ENCODE measurements at places on chromosomes 1 and 21.

DNA sequence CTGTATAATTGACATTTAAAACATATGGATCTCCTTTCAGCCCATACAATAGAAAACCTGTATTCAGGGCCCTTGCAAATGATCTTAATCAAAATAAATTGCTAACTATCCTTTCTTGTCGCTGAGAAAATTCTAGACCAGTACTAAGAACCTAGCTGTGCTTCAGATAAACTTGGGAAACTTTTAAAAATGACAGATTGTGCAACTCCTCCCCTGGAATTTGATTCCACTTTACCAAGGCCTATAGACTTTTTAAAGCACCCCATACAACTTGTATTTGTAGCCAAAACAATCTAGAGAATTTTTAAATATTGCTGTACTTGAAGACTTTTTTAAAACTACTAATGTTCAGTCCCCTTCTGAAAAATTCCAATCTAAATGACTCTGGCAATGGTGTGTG is 51.6 kb downstream of the ZNF644 start:
- no peak for DNase-seq

- peak; percentile 38 for DNase-seq
Measured at GRCh38 chr1:179082333-179082998, 596 bp downstream of the TOR3A start.

- DNase-seq, result no peak
Measured at GRCh38 chr1:59664166-59664565, 150.6 kb upstream of the HOOK1 start.

DNA sequence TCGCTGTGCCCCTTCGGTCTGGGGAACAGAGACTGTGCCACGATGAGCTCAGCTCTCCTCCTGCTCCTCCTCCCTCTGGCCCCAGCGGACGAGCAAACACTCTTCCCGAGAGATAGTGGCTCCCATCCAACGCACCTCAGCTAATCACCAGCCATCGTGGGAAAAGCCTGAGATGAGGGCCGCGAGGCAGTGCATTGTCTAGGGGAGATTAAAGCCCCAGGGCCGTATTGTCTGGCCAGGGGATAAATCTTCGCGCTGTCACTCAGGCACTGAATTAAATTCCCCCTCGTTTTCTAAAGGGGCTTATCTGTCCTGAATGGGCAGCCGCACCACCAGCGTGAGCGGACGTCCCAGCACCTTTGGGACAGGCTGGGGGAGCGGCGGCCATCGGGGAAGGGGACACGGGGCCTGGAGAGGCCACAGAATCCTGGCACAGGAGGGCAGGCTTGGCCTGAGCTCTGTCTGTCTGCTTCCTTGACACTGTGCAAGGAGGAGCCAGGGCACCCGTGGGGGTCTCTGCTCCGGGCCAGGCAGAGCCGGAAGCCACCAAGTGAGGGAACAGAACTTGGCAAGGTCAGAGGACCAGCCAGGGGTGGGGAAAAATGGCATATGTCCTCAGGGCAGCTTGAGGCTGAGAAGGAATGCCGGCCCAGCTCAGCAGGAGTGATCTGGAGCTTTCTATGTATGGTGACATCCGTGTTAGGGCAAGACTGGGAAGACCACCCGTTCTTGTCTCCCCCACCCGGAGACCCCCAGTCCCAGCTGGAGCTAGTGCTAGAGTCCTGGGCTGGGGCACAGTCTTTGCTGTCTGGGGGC is 32.3 kb downstream of the PRDM16 start:
- no peak for DNase-seq

DNA sequence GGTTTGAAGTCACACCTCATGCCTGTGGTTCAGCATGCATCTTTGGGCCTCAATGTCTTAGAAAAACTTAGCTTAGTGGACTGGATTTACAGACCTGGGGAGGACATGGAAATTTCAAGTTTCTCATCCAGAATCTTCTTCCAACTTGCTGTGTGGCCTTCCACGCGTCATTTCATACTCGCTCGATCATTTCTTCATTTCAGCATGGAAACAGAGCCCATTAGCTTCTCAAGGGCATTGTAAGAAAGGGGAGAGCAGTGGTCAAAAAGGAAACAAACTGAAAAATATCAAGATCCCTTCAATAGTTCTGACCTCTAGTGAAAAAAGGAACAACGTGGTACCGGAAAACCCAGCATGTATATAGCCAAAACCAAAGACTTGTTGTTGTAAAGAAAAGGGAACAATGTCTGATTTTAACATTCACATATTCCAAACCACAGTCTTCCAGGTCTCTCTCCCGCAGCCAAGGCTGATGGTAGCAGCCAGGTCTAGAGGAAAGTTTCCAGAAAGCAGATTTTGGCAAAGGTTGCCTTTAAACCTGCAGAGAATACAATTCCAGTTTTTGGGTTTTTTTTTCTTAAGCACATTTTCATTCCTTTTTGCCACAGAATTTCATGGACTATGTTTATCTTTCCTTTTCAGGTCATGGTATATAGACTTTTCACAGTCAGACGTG is 97.0 kb upstream of the CDC42BPA start:
- DNase-seq, result no peak

DNA sequence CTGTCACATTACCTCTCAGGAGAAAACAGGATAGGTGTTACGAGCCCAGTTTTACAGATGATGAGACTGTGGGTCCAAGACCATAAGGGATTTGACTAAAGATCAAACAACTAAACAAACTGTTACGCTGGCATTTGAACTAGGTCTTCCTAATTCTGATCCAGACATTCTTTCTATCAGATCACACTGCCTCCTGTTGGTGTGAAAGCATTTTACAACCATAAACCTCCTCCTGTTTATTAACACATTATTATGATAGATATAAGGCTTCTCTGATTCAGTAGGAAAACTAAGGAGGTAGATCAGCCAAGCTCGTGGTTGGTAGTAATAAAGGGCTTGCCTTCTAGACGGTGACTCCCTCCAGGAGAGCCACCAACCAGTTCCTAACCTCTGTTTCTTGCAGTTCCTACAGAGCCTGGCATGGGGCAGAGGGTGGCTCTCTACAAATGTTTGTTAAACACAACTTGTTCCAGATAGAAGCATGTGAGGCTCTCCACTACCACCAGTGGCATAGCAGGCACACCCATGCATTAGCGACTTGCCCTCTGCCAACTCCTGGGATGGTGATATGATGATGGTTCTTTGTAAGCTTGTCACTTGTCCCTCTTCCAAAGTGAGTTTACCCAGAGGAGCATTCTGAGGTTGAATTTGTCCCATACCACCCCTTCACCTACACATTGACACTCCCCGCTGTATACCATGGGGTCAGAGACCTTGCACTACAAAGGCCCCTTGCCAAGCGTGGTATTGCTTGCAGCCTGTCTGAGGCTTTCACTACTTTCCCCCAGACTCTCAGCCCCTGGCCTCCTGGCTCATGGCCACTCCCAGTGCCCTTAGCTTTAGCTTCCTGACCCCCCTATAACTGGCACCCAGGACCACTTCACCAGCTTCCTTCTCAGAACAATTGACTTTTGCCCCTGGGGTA is 96.4 kb upstream of the HOOK1 start:
- DNase-seq, result no peak

DNA sequence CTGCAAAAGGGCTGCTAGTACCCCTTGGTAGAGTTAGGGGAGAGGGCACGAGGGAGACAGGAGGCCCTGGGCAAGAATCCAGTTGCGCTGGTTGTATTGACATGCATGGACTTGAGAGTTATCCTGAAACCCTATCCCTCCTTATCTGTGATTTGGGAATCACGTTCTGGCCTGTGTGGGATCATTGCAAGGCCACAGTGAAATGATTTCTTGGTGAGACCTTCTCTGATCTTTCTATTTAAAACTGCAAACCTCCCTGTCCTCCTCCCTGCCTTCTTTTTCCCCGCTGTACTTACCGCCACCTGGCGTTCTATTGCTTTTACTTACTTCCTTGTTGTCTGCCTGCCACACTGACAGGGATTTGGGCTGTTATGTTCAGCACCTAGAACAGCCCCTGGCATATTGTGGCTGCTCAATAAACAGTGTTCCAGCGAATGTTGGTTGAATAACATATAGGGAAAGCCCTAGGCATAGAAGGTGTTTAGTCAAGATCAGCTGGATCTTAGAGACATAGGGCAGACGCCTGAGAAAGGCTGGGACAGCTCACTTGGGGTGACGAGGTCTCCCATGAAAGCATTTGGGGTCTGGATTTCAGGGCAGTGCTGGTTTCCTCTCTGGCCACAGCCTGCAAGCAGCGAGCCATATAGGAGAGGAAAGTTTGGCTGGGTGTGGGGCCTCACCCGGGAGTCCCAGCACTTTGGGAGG is 25.6 kb downstream of the ALPL start:
- DNase-seq, result no peak

DNA sequence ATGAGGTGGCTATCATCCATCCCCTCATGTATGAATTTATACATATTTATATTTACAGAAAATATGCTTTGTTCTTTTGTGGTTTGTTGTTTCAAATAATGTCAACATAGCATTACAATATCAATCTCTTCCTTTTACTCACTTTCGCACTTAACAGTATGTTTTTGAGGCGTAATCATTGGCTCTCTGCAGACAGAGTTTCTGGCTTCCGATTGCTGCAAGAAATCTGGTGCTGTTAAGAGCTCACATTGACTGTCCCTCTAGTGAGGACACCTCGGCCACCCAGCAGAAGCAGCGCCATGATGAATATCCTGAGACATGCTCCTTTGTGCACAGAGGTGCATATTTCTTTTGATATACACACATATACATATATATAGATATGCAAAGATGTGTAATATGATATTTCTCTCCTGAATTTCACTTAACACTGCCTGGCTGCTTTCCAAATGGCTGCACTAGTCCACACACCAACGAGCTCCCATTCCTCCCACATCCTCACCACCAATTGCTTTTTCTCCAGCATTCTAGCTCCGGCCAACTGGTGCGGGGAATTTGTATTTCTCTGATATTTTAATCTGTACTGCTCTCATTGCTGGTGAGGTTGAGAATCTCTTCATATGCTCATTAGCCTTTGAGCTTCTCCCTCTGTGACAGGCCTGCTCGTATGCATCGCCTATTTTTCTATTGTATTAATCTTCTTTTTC is 248.4 kb downstream of the SIPA1L2 start:
- no peak for DNase-seq

GRCh38 chr1:92461364-92462097 is 25.2 kb downstream of the GFI1 start:
- peak; percentile 38 for DNase-seq

GRCh38 chr1:159067699-159068621 is 8.6 kb downstream of the AIM2 start:
- no peak for DNase-seq

DNA sequence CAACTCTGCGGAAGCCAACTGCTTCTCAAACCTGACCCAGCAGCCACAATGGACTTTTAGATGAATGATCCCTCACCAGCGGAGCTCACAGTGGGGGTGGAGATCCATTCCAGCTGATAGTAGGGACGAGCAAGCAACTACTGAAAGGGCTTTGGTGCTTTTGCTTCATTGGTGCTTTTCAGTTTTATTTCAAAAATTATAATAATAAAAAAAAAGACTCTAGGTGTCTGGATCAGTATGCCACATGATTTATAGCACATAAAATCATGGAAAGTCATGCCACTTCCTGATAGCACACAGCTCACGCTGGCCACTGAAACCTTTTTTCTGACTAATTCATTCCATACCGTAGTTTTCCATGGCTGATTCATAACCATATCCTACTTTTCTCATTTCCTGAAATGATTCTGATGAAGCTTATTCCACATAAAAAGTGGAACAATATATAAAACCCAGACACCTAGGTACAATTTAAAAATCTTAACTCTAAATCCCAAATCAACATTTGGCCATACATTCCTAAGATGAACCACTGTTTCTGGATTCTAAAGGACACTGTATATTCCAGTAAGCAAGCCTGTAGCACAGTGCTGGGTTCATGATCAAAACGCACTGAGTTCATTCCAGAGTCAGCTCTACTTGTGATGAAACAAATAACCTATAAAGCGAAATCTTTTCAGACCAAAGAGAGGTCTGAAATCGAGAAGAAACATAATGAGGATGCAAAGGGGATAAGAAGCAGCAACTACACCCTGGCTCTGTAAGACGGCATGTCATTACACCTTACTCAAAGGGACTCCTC is 41.3 kb upstream of the KCNE1 start:
- no peak for DNase-seq

GRCh38 chr1:167805041-167805556 is 83.3 kb downstream of the MPZL1 start:
- DNase-seq, result no peak

DNA sequence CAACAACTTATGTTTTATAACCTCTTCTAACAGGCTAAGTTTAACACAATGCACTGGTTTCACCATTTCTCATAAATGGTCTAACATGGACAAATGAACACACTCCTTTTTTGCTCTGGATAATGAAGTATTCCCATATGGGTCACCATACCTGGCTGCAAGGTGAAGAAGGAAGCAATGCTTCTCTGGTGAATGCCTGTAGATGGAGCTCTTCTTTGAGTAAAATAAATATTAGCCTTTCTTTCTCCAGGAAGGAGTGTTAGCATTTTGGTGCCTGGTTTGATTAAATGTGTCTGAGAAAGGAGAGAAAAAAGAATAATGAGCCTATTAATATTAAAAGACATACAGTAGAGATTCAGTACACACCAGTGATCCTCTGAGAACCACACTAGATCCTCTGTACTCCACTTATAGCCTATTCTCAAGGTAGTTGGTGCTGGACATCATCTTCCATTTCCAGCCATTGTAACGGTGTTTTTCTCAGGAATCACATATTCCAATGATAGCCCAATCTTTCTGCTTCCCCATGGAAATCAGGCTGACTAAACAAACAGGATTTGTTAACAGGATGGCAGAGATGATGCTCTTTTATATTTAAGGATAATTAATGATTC is 17.6 kb downstream of the MTFR1L start:
- no peak for DNase-seq

DNA sequence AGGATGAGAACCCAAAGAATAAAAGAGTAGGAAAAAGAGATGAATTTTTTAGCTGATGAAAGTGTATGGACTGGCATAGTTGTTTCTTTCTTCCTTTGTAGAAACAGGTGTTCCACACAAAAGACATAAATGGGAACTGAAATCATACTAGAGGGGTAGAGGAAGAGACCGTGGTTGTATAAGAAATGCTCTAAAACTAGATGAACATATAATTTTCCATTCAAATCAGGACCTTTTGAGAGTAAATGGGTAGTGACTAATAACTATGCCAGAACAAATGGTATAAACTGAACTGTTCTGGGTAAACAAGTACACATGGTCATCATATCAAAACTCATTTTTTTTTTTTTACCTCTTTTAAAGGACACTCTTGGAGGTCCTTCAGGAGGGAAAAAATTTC is 344.2 kb downstream of the VAV3 start:
- no peak for DNase-seq

DNA sequence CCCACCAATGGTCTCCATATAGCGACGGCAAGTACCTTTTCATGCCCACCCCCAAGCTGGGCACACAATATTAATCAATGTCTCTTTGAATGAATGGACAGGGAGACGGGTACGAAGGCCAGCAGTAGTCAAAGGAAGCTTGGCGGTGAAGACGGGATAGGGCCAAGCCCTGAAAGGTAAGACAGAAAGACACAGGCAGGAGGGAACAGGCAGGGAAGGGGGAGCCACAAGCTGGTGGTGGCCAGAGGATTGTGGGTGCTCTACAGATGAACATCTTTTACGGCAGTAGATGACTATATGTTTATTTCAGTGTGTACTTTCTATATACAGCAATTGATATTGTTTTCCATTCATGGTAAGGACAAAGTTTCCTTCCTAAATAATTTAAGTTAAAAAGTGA is 16.3 kb downstream of the CAPZB start:
- no peak for DNase-seq

- no peak for DNase-seq
Measured at GRCh38 chr21:35895598-35895997, 164.7 kb downstream of the SETD4 start.

GRCh38 chr1:197399755-197400521 is 131.9 kb downstream of the CRB1 start:
- DNase-seq, result no peak

- no peak for DNase-seq
Measured at GRCh38 chr1:119910618-119911017, 14.3 kb upstream of the ADAM30 start.
